T-helper 2 cell treated with Interferon-gamma antibody and Interleukin-4, amounts not matched to agents 5 μg/mL and 100 μg/mL, for 36 hours (primary cell): ENCODE measurements at places on chromosomes 6 and 20.

DNA sequence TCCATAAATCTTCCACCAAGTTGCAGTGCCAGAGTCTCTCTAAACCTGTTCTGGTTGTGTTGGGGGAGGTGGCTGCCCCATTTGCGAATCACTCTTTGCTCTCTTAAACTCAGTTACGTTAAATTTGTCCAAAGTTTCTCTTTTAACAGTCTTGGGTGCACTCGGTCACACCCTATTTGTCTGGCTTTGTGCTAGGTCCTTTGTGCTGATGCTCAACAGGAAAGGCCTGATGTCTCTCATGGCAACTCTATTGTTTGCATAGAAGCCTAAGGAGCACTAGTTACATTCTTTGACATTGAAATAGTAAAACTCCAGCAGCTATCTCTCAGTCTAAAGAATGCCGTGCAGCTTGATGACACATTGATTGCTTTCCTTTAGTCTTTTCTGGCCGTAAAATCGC, 105.1 kb downstream of the TRMT11 start:
- no peak for DNase-seq

GRCh38 chr20:10800288-10800687, 126.5 kb upstream of the JAG1 start:
- no peak for DNase-seq

DNA sequence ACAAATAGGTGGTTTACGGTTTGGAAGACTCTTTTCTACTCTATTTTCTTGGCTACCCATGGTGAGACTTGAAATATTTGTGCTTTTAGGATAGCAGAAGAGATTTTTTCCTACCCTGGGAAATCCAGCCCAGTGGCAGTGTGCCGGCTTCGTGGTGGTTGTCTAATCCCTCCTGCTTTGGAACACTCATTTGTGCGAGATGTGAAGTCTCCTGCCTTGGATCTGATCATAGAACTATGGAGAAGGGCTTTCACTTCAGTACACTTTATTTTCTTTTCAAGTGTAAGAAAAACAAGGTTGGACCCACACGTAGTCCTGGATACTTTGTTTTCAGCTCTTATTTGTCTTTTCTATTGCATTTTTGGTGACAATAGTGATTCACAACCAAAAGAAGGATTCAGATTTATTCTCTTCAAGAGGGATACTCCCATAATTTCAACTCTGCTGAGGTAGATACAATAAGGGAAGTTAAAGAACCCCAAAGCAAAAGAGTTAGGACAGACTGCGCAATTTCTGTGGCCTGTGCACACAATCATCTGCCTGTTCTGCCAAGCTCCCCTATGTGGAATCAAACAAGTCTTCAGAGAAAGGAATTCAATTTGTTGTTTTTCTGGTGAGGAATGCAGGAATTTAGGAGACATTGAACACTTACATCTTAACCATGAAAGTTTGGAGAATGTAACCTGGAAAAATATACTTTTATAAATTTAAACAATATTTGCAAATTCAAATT, 413.2 kb downstream of the GJA1 start:
- no peak for DNase-seq

GRCh38 chr6:56916849-56917551, 37.9 kb upstream of the BEND6 start:
- DNase-seq = no peak

DNA sequence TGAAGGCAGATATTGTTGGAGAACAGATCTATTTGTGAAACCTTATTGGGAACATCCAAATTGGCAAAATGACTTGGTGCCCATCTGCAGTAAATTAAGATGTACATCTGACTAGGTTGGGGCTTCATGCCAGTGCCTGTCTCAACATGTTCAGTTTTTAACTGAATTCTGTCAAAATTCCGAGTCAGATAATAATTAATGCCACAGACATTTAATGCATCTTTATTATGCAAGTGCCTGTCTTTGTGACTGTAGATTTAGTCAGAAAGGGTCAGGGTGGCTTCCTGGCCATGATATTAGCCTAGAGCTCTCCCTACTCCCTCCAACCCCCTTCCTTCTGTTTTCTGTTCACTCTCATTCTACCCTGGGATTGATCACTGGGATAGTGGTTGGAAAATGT, 199.3 kb upstream of the FLRT3 start:
- no peak for DNase-seq

GRCh38 chr6:148738946-148739821, 7.6 kb upstream of the UST start:
- DNase-seq = no peak

DNA sequence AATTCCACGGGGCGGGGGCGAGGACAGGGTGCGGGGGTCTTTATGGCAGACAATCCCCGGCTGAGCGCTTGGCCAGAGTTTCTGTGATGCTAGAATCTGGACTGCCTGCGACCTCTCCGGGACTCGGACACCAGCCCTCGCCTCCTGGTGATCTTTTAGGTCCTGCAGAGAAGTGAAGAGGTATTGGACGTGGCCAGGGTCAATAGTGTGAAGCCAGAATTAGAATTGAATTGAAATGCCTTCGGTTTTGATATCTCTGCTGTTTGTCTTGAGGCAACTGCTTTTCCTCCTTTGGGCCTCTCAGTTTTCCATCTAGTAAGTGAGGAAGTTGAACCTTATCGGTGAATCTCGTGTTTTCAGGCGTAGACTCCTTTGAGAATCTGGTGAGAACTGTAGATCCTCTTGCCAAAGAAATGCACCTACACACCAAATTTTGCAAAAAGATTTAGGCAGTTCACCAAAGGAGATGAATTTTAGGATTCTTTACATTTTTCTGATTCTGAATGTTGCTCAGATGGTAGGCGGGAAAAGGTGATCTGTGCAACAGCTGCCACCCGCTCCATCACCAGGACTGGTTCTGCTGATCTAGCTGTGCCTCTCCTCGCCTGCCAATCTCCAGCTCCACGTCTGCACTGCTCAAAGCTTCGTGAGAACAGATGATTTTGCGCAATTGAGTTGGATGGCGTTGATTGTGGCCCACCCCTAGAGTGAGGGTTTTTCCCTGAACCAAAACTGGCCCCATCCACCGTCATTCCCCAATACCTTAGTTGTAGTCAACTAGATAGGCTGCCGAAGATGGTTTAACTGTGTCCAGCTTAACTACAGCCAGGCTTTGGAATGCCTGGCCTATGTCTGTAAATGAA, 837 bp upstream of the OSER1 start:
- no peak for DNase-seq

- no peak for DNase-seq
Measured at GRCh38 chr6:75154973-75155372, 50.9 kb downstream of the COL12A1 start.

DNA sequence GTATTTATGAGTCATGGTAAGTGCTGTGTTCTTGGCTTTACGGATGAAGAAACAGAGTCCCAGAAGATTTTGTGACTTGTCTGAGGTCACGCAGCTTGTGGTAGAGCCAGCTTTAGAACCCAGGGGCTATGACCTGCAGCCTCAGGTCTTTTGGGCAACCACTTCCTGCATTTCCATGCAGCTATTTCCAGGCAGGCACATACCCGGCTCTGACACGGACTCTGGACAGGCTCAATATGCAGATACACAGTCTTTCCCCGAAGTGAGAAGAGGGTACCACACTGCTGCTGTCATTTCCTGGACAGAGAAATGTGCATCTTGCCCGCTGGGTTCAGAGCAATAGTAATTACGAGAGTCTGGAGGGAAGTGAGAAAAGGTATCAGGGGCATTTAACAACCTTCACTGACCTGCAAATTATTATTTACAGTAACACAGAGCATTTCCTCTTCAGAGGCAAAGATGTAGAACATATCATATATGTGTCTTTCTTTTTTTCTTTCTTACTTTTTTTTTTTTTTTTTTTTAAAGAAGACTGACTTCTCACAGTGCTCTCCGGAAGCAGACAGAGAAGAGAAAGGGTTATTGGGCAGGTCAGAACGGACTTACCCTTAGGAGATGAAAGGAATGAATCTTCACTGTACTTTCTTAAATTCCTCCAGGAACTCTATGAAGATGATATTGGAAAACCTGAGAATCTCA, 185.1 kb downstream of the CLIC5 start:
- peak; percentile 80 for DNase-seq

DNA sequence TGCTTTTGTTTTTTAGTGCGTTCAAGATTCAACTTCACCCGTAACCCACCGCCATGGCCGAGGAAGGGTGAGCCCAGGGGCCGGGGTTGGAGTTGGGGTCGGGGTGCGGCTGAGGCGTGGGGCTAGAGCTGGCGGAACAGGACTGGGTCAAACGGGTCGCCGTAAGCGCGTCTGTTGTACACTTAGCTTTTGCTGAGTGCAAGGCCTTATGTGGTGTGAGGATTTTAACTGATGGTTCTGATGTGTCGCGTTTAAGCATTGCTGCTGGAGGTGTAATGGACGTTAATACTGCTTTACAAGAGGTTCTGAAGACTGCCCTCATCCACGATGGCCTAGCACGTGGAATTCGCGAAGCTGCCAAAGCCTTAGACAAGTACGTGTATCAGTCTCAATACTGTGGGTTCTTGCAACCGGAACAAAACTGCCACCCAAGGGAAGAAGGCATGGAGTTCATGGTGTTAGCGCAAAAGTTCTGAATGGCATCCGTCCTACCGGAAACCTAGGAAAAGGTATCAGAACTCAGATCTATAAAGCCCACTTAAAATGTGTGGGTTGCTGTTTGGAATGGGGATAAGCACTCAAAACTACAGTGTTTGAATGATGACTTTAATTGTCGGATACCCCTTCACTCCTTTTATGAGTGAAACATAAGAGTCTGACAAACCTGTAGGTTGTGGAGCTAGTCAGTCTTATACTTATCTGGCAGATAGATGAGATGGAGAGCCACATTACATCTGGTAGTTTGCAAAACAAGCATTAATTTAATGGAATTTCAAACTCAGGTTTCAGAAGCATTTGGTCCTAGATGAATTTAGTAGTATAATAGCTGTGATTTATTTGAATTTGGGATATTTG, 574 bp downstream of the RPS12 start:
- DNase-seq = no peak

- DNase-seq = no peak
Measured at GRCh38 chr20:56924292-56925081, 295.4 kb downstream of the TFAP2C start.

GRCh38 chr6:20997770-20998147, 463.5 kb downstream of the CDKAL1 start:
- no peak for DNase-seq

DNA sequence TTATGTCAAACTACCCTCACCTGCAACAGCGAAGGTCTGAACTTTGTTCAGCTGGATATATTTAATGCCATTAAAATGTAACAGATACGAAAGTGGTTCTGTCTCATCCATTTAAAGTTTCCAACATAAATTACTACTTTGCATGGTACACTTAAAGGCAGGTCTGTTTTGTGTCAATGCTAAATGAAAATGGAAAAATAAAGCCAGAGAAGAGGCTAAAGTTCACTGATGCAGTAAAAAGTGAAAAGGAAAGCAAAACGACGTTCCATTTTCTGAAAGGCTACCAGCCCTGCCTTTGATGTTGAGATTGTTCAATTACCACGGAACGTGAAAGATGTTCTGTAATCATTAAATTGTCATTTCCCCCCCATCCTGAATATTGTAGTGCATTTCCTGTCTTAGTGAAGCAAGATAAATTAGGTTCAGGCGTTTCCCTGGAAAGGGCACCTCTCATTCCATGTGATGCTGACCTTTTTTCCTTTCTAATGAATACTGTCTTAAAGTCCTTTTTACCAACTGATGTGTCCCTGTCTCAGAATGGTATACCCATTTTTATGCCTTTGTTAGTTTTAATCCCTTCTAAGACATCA, 334.7 kb upstream of the JAG1 start:
- DNase-seq = no peak

DNA sequence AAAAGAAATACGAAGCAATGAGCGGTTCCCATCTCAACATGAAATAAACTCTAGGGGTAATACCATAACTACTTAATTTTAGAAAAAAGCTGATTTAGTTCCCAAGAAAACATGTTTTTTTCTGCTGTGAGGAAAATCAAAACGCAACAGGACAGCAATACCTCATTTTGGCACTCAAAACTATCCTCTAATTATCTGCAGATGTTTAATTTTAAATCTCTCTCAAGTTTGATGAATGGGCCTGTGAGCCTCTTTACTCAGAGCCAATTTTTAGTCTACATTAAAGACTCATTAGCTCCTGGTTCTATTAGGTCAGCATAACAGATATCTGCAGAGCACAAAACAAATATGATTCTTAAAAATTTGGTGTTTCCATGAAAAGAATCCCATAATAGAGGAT, 28.1 kb downstream of the RNF24 start:
- no peak for DNase-seq

DNA sequence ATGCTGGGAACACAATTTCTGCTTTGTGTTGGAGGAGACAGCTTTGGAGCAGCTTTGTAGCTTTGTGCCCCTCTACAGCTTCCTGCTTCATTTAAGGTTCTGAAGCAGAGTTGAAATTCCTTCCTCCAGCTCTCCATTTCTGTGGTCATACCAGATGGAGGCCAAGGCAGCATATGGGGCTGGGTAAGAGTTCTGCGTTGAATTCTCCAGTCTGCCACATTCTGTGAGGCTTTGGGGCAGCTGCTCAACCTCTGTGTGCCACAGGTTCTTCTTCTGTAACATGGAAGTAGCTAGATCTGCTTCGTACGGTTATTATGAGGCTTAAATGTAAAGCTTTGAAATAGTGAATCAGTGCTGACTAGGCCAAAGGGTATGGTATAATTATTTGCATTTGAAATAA, 2.9 kb upstream of the TRIM26 start:
- no peak for DNase-seq

- no peak for DNase-seq
Measured at GRCh38 chr20:23121751-23122320, 35.7 kb upstream of the CD93 start.

DNA sequence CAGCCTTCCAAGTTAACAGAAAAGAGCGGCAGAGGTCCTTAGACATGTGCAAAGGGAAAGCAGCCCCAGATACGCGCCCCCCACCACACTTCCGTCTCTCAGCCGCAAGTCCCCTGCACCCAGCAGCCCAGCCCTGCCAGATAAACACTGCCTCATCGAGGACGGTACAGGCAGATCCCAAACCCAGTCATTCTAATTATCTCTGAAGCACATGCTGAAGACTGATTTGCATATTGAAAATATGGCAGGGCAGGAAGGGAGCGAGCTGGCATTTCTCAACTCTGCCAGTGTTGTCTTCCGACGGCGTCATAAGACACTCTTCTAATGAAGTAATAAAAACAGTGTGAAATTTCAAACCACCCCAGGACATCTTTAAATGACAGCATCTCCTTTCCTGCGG, 122.8 kb upstream of the CDH4 start:
- DNase-seq = no peak
